ENCODE measurements at places on chromosomes 11 and 22.
A peak's percentile ranks its signal among the peaks of the same experiment; 100 is the strongest.

DNA sequence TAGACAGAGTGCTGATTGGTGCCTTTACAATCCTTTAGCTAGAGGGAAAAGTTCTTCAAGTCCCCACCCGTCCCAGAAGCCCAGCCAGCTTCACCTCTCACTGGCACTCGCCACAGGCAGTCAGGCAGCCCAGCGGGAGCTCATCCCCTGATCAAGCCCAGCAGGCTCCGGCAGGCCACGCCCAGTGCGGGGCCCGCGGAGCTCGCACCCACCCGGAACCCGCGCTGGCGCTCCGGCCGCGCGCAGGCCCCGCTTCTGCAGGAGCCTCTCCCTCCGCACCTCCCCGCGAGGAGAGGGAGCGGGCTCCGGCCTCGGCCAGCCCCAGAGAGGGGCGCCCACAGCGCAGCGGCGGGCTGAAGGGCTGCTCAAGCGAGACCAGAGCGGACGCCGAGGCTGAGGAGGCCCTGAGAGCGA, 202.4 kb upstream of the PDGFD start:
- no peak for DNase-seq

DNA sequence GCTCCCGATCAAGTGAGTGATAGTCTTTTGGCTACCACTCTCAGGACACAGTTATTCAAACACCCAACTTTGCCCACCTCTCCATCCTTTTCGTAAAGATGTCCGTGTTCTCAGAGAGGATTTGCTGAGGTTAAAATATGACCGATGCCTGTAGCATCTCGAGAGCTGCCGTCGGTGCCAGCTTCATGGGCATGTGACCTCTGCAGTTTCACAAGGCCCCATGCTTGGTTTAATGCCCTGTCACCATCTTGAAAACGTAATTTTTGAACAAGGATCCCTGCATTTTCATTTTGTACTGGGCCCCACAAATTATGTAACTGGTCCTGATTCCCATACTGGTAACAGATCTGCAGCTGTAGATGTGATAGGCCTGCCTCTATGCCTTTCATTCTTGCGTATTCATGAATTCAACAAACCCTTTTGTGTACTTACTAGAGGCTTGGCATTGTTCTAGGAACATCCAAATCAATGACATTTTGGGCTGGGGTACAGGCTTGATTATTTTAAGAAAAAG, 85.1 kb downstream of the BMAL1 start:
- no peak for DNase-seq

DNA sequence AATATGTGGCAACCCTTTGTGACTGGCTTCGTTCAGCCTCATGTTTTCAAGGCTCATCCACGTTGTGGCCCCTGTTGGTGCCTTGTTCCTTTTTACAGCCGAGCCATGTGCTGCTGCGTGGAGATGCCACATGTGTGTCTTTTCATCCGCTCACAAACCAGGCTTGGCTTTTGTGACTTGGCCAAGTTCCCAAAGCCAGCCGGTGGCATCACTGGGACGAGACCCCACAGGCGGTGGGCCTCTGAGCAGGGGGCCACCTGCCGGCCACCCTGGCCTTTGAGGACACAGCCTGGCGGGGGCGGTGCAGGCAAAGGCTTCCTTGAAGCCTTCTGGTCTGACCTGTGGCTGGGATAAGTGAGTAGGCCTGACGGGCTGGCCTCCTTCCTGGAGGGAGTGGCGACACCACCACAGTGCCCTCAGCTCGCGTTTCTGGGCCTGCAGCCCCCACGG, 10.5 kb downstream of the GRK2 start:
- DNase-seq = peak; percentile 64

DNA sequence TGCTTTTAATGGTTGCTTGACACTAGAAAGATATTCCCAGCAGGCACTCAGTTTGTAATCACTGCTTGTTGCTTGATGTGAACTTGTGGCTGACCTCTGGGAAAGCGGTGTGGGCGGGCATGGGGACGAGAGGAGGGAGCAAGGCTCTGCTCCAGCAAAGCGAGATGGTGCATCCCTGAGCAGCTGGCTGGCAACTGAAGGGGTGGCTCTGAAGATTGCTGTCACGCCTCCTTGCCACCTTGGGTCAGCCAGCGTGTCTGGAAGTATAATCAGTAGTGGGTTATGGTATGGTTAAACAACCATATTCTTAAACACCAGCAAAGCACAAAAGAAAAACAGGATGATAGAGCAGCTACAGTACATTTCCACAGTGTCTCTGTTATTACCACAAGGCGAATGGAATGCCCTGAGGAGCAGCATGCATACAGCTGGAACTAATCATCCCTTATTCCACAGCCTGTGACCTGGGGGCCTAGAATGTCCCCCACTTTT, 124.5 kb downstream of the TRIM44 start:
- DNase-seq = no peak

GRCh38 chr22:50143096-50143495, 27.4 kb upstream of the PANX2 start:
- no peak for DNase-seq

DNA sequence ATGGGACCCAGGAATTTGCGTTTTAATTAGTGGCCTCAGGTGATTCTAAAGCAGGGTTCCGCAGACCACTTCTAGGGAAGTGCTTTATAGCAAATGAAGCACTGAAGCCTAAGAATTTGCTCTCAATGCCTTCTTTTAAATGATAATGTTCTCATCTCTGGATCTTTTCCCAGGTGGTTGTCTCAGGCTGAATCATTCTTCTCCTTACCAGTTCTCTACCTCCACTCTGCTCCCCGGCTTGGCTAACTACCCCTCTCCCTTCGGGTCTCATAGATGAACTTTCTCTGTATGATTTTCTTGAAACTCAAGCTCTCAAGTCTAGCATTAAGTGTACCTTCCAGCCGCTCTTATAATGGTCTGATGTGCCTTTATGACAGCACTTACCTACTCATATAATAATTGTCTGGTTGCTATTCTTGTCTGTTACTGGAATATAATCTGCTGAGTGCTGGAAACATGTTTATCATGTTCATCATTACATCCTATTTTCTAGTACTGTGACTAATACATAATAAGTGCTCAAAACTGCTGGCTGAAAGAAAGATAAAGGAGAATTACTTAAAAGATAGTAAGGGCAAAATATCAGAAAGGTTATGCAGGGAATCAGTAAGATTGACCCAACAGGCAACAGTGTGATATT, 195.9 kb upstream of the SESN3 start:
- no peak for DNase-seq

- no peak for DNase-seq
These were observed 309.0 kb downstream of the BLID start for GRCh38 chr11:121807051-121807450.

- DNase-seq = no peak
These were observed 61.7 kb downstream of the DGCR2 start for GRCh38 chr22:19060356-19061009.

DNA sequence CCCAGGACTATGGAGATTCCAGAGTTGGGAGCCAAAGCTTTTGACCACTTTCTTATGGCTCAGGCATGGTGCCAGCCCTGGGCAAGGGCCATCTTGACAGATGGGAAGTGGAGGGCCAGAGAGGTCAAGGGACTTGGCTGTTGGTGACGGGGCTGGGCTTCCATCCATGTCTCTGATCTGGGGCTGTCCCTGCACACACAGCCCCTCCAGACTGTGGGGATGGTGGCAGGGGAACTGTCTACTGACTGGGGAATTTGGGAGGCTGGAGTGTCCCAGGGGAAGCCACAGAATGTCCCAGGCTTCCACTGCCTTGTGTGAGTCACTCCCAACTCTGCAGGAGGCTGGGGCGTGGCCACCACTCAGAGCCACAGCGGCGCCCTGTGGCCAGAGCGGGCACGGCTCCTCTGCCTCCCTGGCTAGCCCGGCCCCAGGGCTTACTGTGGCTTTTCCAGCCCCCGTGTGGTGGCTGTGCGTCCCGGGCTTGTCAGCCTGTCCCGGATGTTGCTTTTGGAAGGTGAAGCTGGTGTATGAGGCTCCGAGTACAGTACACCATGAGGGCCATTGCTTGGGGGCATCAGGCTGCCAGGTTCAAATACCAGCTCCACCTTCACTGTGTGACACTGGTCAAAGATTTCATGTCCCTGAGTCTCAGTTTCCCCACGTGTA, 19.6 kb downstream of the C22orf23 start:
- peak; percentile 89 for DNase-seq

DNA sequence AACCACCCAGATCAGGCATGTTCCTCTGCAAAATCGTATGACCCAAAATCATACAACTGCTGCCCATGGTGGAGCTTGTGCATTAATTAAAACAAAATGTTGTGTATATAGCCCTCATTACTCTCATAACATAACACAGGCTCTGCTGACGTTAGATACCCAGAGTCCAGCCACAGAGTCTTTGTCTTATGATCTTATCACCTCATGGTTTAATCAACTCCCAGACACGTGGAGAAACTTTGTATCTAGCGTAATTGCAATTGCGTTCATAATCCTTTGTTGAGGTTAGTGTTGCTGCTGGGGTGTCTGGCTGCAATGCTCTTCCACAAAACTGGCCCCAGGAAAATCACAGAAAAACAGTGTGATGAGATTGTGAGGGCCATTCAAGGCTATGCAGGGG, 5.0 kb upstream of the APOL1 start:
- no peak for DNase-seq

DNA sequence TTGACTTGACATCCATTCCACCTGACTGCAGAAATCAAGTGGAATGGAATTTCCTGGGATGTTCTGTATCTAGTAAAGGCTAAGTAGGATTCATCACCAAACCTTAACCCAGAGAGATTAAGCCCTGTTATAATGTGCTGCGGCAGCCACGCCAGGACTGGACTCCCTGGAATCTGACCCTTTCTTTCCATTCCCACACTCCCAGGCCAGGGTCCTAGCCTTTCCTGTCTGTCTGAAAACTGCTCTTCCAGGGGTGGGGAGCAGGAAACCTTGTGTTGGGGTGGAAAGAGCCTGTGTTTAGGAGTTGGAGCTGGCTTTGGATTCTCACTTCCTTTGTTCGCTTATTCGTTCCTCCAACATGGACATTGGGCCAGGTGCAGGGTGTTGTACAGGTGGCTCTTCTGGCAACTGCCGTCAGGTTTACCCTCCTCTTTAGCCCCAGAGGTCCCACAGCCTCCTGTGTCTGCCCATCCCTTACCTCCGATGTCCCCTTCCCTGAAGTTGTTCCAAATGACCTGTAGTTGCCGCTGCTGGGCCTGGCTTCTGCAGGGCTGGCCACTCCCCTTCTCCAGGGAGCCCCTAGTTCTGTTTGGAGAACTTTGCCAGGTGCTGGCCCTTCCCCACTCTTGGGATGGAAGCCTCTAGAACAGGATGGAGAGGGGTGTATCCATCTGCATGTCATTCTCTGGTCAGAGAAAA, 20.5 kb upstream of the PARVB start:
- no peak for DNase-seq

DNA sequence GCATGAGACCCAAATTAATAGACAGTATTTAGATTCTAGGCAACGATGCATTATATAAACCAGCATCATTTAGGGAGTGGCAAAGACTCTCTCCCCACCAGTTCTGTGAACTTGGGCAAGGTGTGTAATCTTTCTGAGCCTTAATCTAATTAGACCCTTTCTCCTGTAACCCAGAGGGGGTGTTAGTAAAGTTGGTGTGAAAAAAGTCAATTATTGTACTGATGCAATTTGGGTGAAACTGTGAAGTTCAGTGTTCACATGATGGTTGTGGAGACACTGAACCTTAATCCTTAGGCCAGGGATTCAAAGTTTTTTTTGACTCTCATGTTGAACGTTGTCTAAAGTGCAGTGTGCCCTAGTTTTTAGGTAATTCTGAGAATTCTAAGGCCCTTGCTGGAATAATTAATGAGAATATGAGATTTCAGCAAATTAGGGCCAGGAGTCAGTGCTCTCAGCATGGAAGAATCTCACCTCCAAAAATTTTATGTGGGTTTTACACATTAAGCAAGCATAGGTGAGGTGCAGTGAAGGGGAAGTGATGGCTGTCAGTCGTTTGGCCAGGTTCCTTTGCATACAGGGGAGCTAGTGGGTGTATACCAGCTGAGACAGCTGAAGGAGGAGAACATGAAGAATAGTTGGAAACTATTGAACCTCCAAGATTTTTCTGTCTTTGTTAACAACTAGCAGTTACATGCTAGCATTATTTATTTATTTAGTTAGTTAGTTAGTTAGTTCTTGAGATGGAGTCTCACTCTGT, 94.2 kb downstream of the PTPRJ start:
- DNase-seq = no peak

DNA sequence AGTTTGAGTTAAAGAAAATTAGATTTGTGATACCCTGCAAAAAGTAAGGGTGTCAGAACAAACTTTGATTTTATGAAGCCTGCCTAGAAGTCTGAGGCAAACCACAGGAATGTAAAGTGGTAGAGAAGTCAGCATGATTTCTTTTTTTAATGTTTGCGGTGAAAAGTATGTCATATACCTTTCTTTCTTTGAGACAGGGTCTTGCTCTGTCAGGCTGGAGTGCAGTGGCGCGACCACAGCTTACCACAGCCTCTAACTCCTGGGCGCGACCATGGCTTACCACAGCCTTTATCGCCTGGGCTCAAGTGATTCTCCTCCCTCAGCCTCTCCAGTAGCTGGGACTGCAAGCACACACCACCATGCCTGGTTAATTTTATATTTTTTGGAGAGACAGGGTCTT, 4.7 kb downstream of the API5 start:
- DNase-seq = peak; percentile 41

GRCh38 chr22:36149441-36149840, 11.1 kb downstream of the APOL3 start:
- DNase-seq = no peak

DNA sequence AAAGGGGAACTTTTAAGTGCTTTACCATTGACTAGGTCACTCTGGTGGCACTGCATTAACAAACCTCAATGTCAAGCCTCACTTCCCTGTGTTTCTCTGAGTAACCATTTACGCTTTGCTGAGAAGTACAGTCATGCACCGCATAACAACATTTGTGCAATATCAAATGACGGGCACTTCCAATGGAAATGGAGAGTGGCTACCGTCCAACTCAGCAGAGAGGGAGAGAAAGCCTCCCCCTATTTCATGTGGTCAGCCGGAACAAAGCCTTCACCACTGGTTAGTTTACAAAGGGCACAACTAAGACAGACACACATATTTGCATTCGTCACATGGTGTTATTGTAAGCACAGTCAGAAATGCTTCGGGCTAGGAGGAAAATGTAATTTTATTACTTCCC, 117.3 kb downstream of the RASSF10 start:
- DNase-seq = no peak

GRCh38 chr11:79102840-79103239, 338.0 kb downstream of the TENM4 start:
- DNase-seq = no peak
